ENCODE measurements at places on chromosomes 5 and 9.
A peak's percentile ranks its signal among the peaks of the same experiment; 100 is the strongest.

GRCh38 chr9:83708515-83709158 lies 879 bp upstream of the UBQLN1 start:
- peak; percentile 70 for DNase-seq

- DNase-seq = no peak
Observed at GRCh38 chr5:59035681-59036080, 452.8 kb downstream of the RAB3C start.

DNA sequence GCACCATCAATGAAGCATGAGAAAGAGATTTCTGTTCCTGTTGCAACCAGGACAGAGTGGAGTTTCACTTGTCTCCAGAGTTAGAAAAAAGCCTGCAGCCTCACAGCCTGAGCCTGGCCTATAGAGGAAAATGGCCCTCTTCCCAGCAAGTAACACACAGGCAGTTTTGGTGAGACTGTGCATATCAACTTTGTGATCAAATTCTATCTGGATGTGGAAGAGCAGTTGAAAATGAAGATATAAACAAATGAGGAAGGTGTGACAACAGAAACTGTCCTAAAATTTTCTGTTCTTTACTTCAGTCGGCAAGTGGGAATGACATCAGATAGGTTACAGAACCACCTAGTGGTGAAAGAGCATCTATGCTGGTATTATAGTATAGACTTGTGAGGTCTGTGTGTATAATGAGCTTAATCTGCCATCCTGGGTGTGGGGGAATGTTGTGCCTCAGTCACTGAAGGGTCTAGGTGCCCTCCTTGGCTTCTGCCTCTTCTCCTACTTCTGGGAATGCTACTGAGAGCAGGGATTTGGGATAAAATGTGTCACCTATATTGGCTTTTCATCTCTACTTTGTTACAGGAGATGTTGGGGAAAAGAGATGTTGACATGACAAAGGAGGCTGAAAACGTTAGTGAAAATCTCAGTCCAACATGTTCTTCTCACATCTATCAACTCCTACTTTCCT lies 28.2 kb downstream of the YIPF5 start:
- no peak for DNase-seq

- DNase-seq = no peak
Observed at GRCh38 chr5:121550989-121551388, 300.7 kb upstream of the FTMT start.

Measured in heart left ventricle (tissue), 16 donors.